Activated gamma-delta T cell treated with Interleukin-2 at 50 U/mL for 16 hours (primary cell): ENCODE measurements at places on chromosomes 11 and 22.
A peak's percentile ranks its signal among the peaks of the same experiment; 100 is the strongest.

DNA sequence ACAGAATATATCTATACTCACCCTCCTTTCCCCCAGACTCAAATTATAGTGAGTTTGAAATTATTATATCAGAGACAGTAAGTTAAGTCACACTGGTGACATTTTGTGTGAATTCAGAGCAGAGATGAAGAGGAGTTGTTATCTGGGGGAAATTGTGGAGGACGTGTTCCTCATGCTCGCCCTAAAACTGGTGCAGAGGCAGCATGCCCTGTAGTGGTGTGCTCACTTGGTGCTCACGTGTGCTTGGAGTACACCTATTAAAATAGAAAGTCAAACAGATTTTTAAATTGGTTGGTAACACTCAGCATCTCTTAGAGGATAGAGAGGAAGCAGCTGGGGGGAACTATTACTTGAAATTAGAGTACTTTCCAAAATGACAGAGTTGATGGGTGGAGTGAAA is 51.6 kb upstream of the ADSL start:
- no peak for DNase-seq

DNA sequence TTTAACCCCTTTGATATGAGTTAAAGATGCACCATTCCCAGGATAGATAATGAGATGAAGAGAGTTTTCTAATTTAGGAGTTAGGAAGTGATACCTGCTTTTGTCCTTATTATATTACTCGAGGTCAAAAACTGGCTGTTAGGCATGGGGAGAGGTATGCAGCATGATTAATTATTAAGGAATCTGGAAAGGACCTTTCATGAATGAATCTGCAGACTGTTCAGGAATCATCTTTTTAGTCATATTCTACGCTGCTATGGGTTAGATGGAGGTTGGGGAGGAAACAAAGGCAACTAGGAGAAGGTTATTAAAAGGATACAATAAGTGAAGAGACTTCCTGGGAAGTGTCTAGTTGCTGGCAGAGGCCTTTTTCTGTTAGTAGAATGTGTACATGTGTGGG is 492.4 kb upstream of the CCDC90B start:
- no peak for DNase-seq

GRCh38 chr11:65420506-65420905 is 2.1 kb upstream of the NEAT1 start:
- DNase-seq, result no peak

- peak; percentile 24 for DNase-seq
Measured at GRCh38 chr11:22690871-22691270, 24.5 kb downstream of the GAS2 start.

GRCh38 chr11:128708660-128709059 is 14.8 kb downstream of the FLI1 start:
- DNase-seq, result no peak

DNA sequence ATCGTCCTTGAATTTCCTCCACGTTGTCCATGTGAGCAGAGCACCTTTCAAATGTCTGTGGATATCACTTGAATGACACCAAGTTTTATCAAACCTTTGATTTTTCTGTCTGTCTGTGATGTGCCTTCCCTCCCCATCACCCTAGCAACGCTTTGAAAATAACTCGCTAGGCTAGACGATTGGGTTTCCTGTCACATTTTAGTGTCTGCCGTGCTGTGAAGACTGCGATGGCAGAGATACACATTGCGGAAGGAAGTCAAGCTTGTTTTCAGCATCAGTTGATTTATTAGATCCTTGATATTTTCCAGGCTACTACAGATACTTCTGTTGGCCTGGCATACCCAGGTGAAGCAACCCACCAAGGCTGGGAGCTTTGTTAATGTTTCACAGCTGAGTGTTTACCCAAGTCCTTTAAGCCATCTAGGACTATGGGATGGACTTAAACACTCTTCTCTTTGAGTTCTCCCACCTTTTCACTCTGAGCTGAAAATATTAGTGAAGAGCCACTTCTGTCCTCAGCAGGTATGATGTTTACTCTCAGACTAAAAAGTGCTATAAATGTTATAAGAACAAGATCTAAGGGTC is 93.6 kb upstream of the CD44 start:
- DNase-seq, result peak; percentile 72

GRCh38 chr11:65499713-65500386 is 1.0 kb downstream of the MALAT1 start:
- DNase-seq, result no peak

DNA sequence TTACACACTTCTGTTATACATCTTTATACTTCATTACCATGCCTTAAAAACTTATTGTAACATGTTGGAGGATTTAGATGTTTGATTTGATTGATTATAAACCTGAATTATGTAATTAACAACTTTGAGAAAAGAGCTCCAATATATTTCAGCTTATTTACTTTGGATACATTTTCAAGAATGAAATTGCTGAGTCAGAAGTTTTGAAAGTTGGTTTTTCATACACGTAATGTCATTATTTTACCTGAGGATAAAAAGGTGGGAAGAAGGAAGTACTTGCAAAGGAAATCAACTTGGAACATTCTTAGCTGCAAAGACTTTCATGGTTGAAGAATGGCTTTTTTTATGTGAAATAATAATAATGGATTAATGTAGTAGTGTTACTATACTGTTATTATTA is 677.2 kb downstream of the FAM181B start:
- no peak for DNase-seq

- DNase-seq, result no peak
Measured at GRCh38 chr11:124519850-124520549, 23.5 kb downstream of the OR8B12 start.

- no peak for DNase-seq
Measured at GRCh38 chr11:82105331-82105998, 628.2 kb downstream of the FAM181B start.

GRCh38 chr11:66386171-66387069 is 14.9 kb upstream of the SLC29A2 start:
- peak; percentile 88 for DNase-seq

GRCh38 chr11:9099617-9100016 is 8.2 kb upstream of the SCUBE2 start:
- DNase-seq, result no peak

GRCh38 chr11:69874178-69874983 is 55.2 kb upstream of the FGF3 start:
- no peak for DNase-seq

GRCh38 chr11:64019106-64020037 is 16.4 kb upstream of the FLRT1 start:
- DNase-seq, result no peak

DNA sequence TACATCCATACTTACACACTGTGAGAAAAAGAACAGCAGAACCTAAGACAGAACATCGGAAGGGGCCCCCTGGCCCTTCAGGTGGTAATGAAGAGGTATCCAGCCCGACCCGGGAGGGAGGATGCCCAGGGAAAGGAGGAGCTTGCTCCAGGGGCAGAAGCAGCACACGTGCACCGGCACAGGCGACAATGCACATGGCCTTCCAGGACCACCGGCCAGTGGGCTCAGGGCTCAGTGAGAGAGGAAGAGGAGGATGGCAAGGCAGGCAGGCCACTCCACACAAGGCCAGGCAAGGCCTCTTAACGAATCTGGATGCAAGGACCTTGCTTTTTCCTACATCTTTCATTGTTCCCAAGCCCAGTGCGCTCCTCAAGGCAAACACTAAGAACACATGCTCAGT is 52.6 kb downstream of the MICAL3 start:
- DNase-seq, result no peak

DNA sequence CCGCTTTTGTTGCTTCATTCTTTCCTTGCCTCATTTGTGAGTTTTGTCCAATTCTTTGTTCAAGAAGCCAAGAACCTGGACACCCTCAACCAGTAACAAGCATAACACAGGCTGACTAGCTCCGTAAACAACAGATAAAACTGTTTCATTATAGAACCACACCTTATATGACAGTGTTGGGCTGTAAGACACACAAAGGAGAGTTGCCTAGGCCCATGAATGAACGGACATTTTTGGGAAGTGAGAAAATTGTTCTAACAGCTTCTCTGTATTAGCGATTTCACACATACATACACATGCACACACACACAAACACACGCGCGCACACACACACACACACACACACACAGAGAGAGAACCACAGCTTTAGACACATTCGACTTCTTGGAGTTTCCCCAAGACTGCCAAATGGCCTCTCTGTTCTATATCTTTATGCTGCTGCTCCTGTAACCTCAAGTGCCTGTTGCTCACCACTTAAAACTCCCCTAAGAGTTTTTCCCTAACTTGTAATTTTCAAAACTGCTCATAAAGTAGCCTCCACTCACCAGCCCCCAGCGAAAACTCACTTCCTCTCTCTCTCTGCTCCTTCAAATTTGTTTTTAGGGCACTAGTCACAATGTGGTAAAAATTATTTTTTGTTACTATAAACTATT is 35.9 kb downstream of the CTSC start:
- no peak for DNase-seq

- no peak for DNase-seq
Measured at GRCh38 chr11:36622431-36623136, 24.5 kb upstream of the RAG2 start.

- DNase-seq, result no peak
Measured at GRCh38 chr11:57658023-57658361, 430 bp downstream of the CLP1 start.

DNA sequence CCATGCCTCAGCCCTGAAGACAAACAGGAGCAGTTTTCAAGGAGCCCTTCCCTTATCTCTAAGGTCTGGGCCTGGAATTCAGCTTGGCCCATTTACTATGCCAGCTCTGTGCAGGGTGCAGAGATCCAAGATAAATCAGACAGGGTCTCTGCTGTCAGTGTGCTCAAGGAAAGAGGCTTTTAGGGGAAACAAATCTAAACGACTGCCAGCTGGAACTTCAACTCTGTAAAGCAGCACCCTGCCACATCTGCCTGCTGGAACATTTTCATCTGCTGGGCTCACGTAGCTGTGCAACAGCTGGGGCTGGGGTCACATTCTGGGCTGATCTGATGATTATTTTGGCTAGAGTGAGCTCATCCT is 19.8 kb upstream of the EHF start:
- no peak for DNase-seq

GRCh38 chr11:61279934-61280659 is 15.0 kb downstream of the VWCE start:
- no peak for DNase-seq

DNA sequence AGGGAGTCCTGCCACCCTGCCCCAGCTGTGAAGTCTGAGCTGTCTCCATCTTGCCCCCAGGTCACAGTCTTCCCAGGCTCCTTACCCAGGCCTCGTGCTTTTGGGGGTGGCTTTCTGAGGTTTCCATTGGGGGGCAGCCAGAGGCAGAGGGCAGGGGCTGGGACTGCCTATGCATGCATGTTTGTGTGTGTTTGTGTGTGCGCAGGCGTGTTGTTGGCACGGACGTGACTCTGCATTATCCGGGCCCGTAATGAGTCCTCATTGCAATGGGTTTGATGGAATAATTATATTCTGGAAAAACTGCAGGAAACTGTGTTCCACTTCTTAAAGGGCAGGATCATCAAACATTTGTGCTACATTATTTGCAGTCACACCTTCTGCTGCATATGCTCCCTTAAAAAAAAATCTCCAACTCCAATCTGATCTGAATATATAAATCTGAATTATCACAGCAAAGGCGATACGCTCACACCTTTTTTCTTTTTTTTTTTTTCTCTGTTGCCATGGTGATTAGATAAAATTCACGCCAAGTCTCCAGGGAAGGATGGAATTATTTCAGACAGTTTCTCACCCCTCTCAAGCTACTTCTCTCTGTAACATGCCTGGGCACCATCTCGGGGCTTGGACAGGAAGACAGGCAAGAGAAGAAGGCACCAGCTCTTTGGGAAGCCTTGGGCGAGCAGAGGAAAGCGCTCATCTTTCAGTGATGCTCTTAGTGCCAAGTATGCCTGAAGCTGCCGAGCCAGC is 45.9 kb downstream of the DSCAML1 start:
- no peak for DNase-seq

DNA sequence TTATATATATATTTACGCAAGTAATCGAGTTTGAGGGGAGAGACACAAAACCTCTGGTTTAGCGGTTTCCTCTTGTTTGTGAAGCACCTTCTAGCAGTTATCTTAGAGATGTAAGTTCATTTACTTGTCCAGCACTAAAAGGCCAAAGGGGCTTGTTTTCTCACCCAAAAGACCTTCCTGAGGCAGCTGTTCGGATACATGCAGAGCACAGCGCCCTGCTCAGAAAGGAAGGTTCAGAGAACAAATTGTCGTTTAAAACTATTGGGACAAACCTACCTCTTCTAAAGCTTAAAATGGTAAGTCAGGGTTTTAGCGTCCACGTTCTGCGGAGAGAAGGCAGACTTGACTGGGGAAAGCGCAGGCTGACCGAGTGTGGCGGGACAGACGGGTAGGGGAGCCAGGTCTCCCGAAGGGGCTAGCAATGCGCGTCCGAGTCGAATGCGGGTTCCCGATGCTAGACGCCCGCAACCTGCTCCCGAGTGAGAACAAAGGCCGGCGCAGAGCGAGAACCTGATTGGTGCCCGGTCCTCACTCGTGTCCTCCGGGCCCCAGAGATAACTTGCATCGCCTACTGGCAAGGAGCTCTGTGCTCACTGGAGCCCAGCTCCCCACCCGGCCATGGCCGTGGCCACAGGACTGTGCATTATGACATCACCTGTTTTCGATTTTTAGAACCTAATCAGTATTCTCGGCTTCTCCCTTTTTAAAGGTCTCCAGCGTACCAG is 1.0 kb upstream of the SESN3 start:
- DNase-seq, result peak; percentile 63

GRCh38 chr11:46236918-46237247 is 40.6 kb upstream of the CREB3L1 start:
- DNase-seq, result no peak

DNA sequence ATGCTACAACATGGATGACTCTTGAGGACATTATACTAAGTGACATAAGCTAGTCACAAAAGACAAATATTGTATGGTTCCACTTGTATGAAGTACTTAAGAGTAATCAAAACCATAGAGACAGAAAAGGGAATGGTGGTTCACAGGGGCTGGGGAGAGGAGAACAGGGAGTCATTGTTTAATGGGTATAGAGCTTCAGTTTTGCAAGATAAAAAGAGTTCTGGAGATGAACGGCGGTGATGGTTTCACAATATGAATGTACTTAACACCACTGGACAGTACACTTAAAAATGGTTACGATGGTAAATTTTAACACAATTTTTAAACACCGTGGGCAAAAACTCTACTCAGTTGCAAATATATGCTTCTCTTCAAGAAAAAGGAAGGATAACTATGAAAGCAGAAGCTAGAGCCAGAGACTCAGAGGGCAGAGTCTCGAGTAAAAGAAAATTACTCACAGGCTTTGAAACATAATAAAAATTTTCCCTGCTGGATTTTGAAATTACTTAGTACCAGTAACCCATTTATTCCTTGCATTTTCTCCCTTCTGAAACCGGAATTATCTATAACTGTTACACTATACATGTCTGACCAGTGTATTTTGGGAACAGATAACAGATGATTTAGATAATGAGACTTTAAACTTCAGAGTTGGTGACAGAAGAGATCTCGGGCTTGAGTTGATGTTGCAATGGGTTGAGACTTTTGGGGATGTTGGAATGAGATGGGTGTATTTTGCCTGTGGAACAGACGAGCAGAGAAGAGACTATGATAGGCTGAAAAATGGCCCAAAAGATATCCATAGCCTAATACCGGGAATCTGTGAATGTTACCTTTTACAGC is 15.0 kb downstream of the MRTFA start:
- no peak for DNase-seq

- no peak for DNase-seq
Measured at GRCh38 chr22:20264614-20265452, 3.3 kb downstream of the RTN4R start.
